ENCODE measurements at places on chromosomes 12 and 14. TPM values are rescaled to one million over a fixed set of nuclear protein-coding genes. Genes with fewer than 3 reads are reported as not detected.

- no peak for DNase-seq
Measured at GRCh38 chr14:71240171-71240570, 332.9 kb downstream of the PCNX1 start.

- DNase-seq: no peak
Measured at GRCh38 chr12:111664499-111664898, 21.3 kb downstream of the BRAP start.

CMA1 gene
- 0.47 TPM for total RNA-seq

- no peak for DNase-seq
Measured at GRCh38 chr12:83224012-83224411, 537.3 kb downstream of the TMTC2 start.

SERPINA10 gene
- not detected for total RNA-seq

FOXM1 gene
- total RNA-seq: 0.79 TPM

TMPRSS12 gene
- not detected for total RNA-seq

- no peak for DNase-seq
Measured at GRCh38 chr12:32191445-32191844, 84.8 kb downstream of the BICD1 start.

PLBD2 gene
- 34.4 TPM for total RNA-seq

- peak; percentile 55 for DNase-seq
Measured at GRCh38 chr12:48980953-48981756, 3.0 kb downstream of the WNT1 start.

PAX9 gene
- not detected for total RNA-seq

WDR20 gene
- 20.5 TPM for total RNA-seq

- peak; percentile 52 for DNase-seq
Measured at GRCh38 chr12:6116471-6117021, 7.9 kb downstream of the VWF start.

- no peak for DNase-seq
Measured at GRCh38 chr14:69789118-69789640, 7.9 kb downstream of the SLC10A1 start.

GRCh38 chr12:124632519-124632984, 65.1 kb upstream of the NCOR2 start:
- no peak for DNase-seq

DNA sequence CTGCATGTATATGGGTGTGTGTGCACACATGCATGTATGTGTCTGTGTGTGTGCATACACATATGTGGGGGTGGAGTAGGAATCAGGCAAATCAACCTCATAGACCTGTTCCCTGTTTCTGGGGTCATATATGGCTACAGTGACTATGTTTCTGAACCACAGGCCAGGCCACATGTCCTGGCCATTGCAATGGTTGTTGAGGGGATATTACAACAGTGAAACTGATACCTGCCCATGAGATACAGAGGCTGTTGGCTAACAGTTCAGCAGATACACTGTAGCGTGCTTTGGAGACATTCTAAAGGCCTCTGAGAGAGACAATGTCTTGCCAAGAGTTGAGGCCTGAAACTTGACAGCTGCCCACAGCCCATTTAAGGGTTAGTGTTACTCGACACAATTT, 47.3 kb upstream of the FOS start:
- no peak for DNase-seq

DNA sequence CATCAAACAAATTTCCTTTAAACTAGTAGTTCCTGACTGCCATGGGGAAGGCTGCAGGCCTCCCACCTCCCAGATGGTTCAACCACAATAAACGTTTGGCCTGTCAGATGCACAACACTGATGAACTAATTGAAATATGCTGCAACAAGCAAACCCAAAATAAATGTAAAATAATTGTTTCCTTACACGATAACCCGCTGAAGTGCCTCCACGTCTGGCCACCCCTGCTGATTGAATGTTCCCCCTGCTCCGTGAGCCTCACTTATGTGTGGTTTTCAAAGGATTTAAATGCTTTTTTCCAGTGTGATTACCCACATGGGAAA, 8.4 kb downstream of the PITPNM2 start:
- no peak for DNase-seq
